ENCODE measurements at places on chromosomes 7 and 10. TPM values are rescaled to one million over a fixed set of nuclear protein-coding genes. Genes with fewer than 3 reads are reported as not detected.

- ATAC-seq: no peak
These were observed 146.7 kb upstream of the NPY start for GRCh38 chr7:24137338-24137737.

- no peak for ATAC-seq
These were observed 504.3 kb upstream of the VSTM2A start for GRCh38 chr7:54037873-54038272.

GRCh38 chr10:96706331-96706853, 13.9 kb downstream of the PIK3AP1 start:
- ATAC-seq: no peak

GOLGA7B gene
- 0.08 TPM for total RNA-seq

OR2A42 gene
- total RNA-seq: not detected

PRKCQ gene
- 5.6 TPM for total RNA-seq

- no peak for ATAC-seq
These were observed 241.1 kb downstream of the MAGI2 start for GRCh38 chr7:79212334-79212733.

DNA sequence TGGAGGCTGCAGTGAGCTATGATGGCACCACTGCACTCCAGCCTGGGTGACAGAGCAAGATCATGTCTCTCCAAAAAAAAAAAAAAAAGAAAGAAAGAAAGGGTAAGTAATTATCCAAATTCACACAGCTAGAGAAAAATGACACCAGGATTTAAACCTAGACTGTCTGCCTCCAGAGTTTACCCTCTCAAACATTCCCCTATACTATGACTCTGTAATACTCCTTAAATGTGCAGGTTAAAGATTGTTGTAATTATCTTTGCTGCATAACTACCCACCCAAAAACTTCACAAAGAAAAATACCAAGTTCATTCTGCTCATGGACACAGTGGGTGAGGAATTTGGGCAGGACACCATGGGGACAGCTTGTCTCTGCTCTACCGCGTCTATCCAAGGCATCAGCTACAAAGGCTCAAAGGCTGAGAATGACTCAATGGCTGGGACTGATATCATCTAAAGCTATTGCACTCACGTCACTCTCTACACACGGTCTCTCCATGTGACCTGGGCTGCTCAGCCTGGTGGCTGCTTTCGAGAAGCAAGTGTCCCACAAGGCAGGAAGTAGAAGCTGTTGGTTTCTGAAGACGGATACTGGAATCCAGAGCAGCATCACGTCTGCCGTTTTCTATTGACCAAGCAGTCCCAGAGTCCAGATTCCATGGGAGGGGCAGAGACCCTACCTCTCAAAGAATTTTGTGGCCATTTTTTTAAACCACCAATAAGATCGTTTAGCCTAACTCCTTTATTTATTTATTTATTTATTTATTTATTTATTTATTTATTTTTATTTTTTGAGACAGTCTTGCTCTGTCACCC, 185.7 kb upstream of the AUTS2 start:
- ATAC-seq: peak; percentile 55

CSTF2T gene
- 26.9 TPM for total RNA-seq

DNA sequence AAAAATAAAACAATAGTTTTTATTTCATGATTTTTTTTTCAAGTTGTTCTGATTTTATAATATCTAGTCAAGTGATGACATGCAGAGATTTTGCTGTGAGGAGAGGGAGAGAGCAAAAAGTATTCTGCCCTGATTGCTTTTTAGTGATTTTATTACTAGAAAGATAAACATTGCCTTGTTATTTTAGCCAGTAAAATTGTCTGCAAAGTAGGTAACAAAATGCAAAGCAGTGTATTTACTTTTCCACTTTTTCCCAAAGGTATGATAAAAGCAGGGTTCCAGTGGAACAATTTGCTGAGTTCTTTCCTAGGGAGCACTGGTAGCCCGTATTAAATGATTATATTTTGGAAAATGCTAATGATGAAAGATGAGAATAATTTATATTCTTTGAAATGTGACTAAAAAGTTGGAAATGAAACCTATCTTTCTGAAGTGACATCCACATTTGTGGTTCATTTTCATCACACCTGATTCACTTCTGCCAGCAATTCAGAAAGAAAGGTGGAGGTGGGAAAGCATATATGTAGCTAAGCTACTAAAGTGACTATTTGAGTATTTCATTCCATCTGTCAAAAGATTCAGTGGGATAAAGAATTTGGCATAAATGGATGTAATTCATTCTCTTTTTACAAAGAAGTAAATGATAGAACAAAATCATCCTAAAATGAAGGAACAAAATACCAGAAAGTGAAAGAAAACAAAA, 300.3 kb downstream of the ADK start:
- no peak for ATAC-seq

DNA sequence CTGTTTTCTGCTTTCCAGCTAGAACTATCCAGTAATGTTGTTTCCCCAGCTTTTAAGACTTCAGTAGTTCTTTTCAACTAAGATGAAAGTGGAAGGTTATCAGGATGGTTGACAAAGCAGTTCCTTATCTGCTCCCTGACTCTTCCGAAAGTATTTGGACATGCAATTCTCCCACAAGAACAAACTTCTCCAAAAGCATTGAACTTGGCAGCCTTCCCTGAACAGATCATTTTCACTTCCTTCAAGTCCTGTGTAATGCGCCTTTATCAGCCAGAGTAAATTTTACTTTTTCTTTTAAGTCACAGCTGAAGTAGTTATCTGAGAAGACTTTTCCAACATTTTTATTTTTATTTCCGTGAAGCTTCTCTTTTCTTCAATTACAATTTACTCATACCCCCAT, 39.7 kb downstream of the CDC14C start:
- no peak for ATAC-seq

GRCh38 chr10:62021978-62022802, 120.7 kb downstream of the ARID5B start:
- no peak for ATAC-seq

All from gastroesophageal sphincter (tissue), 4 donors.